ENCODE measurements at places on chromosomes 6 and 20.

DNA sequence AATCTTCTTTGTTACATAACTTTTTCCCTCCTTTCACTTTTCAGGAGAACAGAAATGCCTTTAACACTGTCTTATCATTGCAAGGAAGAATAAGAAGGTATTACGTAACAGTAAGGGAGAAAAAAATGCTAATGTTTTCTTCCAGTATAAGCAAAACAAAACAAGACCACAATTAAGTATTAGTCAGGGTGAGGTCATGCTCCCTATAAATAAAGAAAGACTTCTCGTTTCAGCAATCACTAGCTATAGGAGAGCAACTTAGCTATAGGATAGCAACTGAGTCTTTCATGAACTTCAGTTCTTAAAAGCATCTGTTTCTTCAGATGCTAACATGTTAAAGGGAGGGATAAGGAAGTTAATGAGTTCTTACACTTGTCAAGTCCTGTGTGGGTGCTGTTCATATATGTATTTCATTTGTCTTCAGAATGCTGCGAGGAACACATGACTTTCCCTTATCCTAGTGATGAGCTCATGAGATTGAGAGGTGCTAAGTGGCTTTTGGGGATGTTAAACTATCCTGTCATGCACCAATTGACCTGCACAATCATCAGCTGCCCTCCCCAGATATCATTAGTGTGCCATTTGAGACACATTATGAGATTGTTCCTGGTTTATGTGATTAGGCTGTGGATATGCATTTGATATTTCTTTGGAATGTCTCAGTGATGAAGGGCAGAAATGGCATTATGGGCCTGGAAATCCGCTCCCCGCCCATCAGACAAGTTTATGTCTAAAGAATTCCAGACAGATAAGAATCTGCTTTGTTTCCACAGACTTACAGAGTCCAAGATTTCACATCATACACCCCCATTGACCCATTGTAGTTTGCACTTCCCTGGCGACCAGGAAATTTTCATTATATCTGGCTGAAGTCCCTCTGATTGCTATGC, 37.5 kb downstream of the LAMA4 start:
- no peak for DNase-seq

DNA sequence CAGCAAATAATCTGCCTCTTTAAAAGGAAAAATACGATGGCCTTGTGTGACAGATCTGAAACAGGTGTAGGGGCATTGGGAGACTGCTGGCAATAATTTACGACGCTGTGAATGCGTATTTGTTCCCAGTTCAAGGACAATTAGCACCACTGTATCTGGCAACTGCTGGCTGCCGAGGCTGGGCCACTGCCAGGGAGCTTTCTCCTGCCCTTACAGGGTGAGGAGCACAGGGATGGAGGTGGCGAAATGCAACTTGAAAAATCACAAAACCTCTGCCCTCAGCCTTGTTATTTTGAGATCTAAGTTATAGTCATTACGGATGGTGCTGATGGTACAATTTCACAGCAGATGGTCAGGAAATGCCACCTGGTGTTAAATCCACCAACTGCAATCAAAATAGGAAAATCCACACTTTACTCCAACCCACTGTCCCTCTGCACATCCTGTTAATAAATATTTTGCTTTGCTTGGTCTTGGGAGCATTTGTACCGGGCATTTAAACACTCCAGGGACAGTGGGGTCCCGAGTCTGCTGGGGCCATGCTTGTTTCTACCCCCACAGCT, 6.4 kb downstream of the MYLK4 start:
- no peak for DNase-seq

DNA sequence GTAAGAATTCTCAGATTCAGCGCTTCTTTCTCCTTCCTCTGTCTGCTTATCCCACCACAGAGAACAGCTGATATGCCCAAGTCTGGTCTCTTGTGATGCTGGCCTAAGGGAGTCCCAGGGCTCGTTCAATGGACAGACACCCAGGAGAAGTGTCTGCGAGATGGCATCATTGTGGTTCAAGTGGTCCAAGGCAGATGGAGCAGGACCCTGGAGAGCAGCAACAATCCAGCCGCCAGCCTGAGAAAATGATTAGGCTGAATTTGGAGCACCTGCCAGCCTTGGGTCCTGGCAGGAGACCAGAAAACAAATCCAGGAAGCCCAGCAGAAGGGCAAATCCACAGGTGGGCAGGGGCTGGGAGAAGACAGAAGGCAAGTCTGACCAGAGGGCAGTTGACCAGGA, 145.8 kb downstream of the PTPRT start:
- no peak for DNase-seq

- DNase-seq: no peak
These were observed 72.1 kb downstream of the TRAM2 start for GRCh38 chr6:52504782-52505136.

GRCh38 chr6:168182366-168182765, 103.4 kb upstream of the FRMD1 start:
- DNase-seq: no peak

- no peak for DNase-seq
These were observed 100.7 kb upstream of the GMDS start for GRCh38 chr6:2346078-2346477.

- no peak for DNase-seq
These were observed 27.2 kb upstream of the QKI start for GRCh38 chr6:163387317-163387716.

DNA sequence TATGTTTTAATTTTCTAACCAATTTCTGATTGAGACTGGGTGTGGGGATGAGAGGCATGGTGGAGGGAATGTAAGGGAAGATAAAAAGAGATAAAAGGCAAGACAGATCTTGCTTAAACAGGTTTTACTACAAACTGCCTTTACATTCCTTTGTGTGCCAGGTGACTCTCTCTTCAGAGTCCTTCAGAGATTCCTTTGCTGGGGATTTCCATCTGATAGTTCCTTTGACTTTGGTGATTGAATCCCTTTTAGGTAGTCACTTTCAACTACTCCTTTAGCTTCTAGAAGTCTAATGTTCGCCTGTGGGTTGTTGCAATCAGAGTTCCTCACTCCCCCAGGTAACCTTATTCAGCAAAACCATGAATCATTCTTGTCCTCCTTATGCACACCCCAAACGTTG, 283.3 kb upstream of the MANEA start:
- no peak for DNase-seq

DNA sequence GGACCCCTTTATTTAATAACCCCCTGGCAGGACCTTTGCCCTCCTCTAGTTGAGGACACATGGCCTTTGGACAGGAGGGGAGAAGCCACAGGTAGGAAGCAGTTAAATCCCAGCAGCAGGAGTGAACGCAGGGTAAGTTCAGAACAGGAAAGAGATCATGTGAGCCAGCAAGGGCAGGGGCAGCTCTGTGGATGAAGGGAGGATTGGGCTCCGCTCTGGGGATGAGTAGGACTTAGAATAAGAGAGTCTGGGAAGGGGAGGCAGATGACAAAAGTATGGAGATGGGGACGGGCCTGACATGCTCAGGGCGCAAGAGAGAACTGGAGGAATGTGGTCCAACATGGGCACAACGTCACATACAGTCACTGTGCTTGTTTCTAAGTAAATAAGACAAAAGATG, 89.0 kb downstream of the NDUFAF5 start:
- DNase-seq: no peak

DNA sequence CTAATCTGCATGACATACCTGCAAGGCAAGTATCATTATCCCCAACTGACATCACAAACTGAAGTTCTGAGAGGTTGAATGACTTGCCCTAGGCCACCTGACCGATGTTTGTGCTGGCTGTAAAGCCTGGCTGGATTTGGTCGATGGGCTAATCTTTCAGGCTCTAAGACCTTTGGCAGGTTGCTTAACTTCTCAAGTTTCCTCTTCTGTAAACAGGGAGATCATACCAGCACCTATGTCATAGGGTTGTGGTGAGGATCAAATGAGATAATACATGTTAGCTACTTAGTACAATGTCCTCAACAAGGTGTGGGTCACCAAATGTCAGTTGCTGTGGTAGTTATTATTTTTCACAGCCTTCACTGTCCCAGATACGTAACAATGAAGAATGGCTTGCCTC, 14.2 kb downstream of the ANKRD66 start:
- DNase-seq: no peak

GRCh38 chr6:51028276-51028675, 209.6 kb downstream of the TFAP2B start:
- DNase-seq: no peak

DNA sequence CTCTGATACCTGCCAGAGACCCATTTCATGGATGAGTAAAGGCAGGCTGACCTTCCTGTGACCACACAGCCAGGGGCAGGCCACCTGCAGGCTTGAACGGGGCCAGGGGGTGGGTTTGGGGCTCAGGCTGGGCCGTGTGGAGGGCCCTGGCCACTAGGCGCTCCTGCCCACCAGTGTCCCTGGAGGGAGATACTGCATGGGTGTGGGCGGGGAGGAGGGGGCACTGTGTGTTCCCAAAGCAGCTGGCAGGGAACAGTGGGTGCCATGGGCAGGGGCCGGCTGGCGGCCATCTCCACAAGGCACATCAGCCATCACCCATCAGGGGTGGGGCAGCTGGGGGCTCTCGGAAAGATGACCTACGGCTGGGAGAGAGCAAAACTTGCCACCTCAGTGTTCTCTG, 15.4 kb downstream of the SRC start:
- no peak for DNase-seq

DNA sequence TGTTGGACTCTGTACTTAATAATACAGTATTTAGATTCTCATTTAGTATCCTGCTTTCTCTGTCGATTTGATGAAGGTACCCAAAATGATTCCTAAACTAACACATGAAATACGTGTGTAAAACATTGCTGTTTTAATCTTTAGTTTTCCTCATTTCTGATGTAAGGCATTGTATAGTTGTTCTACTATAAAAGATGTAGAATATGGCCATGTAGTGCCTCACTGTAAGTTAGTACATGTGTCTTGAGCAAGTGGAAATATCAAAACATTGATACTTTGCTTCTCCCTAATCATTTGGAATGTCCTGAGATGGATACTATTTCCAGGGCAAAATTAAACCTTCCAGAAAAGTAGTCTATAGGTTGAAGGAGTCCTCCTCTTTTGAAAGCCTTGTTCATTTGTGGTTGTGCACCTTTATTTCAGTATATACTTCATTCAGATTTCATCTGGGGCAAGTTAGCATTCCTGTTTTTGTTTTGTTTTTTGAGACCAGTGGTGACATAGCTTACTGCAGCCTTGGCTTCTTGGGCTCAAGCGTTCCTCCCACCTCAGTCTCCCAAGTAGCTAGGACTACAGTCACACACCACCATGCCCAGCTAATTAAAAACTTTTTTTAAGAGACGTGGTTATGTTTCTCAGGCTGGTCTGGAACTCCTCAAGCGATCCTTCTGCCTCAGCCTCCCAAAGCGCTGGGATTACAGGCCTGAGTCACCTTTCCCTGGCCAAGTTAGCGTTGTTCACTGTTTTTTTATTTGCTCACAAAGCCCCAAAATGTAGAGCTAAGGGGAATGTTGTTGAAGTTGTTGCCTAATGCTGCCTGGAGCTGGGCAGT, 11.6 kb downstream of the SRSF3 start:
- no peak for DNase-seq

GRCh38 chr6:46628976-46629375, 23.6 kb downstream of the CYP39A1 start:
- DNase-seq: no peak

- DNase-seq: no peak
These were observed 8.7 kb downstream of the CCDC170 start for GRCh38 chr6:151502499-151502898.

DNA sequence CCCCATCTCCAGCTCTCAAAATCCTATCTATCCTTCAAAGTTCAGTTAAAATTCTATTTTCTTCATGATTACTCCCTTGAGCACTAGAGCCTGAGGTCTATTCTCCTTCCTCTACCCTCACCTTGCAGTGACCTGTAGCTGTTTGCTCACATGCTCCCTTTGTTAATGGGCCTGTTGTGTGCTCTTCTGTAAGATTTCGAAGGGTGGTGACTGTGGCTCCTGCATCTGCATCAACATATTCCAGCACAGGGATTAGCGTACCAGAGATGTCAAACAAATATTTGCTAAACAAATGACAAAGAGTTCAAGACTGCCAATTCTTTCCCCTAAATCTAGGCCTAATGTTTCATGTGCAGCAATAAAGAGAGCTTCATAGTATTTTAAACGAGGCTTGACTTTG, 69.5 kb downstream of the ELOVL5 start:
- no peak for DNase-seq

DNA sequence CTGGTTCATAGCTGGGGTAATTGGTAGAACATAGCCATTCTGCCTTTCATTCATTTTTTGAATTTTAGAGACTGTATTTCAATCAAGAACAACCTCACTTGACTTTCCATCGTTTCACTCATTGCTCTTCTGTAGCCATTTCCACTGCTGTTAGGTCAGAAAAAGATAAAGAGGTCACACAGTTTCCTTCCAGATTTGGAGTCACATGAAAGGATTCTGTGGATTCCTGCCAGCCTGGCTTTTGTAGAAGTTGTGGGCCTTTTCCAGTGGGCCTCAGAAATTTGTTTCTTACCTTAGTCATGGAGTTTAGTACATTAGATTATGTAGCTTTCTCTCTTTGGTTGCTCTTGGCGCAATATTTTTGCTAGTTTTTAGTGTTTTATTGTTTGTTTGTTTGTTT, 157.8 kb downstream of the SASH1 start:
- DNase-seq: no peak

- no peak for DNase-seq
These were observed 113.4 kb upstream of the AKIRIN2 start for GRCh38 chr6:87815449-87815848.

GRCh38 chr20:41654292-41654691, 36.1 kb upstream of the CHD6 start:
- DNase-seq: no peak

DNA sequence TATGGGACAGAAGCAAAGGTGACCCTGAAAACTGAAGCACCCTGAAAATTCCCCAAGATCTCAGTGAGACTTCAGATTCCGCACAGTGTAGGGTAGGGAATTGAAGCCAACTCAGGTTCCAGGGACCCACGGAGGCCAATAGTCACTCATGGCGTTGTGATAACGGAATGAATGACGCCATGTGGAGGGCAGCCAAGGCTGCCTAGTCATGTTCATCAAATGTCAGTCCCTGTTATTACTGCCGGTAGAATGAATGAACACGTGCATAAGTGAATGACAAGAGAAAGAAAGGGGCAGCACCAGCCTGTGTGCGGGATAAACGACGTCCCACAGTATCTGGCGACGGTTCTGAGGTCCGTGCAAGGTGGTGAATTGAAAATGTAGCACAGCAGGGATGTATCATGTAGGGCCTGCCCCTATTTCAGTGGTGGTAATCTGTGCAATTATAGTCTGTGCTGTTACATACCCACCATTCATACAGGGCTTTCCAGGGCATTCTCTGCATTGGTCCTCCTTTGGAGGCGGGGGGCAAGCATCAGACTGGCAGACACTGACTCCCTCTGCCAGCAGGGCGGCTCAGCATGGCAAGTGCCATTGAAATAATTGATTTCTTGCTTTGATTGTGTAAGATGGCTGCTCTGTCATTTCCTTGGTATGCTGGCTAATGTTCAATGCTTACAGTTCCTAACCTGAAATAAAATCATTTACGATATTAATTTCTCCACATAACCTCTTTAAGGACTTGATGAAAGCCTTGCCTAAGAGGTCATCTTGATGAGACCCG, 386.9 kb downstream of the CDH4 start:
- DNase-seq: no peak

- DNase-seq: no peak
These were observed 44.2 kb upstream of the SCRT2 start for GRCh38 chr20:719816-720215.

- DNase-seq: no peak
These were observed 64.2 kb downstream of the SGK1 start for GRCh38 chr6:134253681-134254080.

All from stimulated activated CD8-positive, alpha-beta memory T cell treated with anti-CD3 and anti-CD28 coated beads, Interleukin-7, amount 100 ng/mL, for 1 hour (primary cell).